ENCODE measurements at places on chromosomes 4 and X.

DNA sequence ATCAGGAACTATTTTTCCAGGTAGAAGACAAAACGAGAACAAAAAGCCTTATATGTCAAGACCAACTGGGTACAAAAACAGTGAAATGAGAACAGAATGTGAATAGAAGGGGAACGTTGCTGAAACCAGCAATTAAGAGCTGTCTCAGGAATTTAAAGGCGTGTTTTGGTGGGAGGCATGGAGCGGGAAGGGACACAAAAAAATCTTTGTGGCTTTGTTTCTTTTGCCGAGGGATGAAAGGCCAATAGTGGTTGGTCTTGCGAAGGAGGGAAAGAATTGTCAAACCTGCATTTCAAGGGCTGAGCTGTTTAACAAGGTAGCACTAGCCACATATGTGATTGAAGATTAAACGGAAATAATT, 103.8 kb downstream of the USP46 start:
- no peak for DNase-seq

GRCh38 chrX:129818123-129818522, 25.6 kb downstream of the ZDHHC9 start:
- no peak for DNase-seq

GRCh38 chrX:4572691-4573090, 859.2 kb upstream of the PRKX start:
- DNase-seq, result no peak

DNA sequence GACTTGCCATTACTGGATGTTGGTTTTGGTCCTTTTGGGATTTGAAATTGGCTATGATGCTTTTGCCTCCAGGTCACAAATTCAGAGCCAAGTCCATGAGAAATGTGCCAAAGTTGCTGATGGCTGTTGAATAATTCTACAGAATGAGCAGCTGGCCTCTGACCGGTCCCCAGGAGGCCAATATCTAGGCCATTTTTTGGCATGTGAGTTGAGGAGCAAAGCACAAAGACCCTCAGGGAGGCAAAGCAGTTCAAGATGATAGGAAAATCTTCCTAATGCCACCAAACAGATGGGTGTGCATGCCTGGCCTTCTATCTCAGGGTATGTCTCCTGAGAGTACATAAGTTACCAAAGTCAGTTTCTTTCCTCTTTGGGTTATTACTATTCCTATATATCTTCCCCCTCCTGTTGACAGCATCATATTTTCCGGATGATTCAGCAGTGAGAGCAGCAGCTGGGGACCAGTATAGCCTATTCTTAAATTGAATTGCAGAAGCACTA, 44.4 kb downstream of the SEL1L3 start:
- DNase-seq, result no peak

DNA sequence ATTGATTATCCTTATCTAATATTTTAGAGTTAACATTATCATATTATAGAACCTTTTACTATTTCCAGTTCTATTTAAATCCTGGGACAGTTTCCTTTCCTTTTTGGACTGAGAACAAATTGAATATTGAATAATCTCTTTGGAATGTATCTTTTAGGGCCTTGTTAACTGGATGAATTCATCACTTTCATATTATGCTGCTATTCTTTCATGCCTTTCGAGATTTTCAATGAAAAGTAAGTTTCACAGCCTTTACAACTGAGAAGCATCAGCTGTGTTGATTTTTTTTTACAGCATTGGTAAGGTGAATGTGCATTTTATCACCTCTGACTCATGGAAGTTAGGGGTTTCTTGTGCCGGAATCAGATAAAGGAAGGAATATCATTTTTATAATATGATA, 39.6 kb downstream of the PDLIM5 start:
- DNase-seq, result no peak

GRCh38 chr4:53119680-53120079, 246.2 kb downstream of the SCFD2 start:
- DNase-seq, result no peak

DNA sequence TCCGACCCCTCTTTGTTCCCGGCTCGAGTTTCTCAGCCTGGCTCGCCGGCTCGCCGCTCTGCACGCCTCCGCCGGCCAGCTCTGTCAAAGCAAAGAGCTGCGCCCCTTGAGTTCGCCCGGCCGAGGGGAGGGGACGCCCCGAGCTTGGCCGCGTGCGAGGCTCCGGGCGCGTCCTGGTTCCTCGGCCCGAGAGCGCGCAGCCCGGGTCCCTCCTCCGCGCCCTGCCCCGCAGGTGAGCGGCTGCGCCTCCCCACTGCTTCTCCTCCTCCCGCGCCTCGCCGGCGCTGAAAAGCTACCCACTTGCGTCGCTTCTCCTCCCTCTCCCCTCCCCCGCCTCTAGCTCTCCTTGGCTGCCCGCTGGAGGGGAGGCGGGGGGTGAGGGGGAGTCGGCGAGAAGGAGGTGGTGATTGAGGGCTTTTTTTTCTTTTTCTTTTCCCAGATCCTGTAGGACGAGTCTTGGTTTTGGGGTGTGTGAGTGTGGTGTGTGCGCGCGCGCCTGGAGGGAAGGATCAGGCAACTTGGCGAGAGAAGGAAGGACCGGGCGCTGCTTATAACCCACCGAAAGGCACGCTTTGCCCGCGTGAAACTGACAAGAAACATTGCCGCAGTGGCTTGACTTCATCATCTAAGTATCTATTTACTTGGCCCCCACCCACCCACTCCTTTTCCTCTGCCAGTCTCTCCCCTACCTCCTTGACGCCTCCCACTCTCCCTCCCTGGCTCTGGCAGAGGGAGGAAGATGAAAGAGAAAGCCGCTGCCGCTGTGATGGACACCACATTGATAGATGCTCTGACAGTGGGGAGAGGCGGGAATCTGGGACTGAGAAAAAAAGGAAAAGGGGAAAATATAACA, at the start of gene LEF1:
LEF1 (minus strand) TSS at position 262 of the 853 bp plus-strand sequence. CDS start 1,165 bp downstream, outside the sequence.
- DNase-seq, result no peak

- no peak for DNase-seq
Observed at GRCh38 chr4:182385897-182386296, 142.7 kb downstream of the TENM3 start.

DNA sequence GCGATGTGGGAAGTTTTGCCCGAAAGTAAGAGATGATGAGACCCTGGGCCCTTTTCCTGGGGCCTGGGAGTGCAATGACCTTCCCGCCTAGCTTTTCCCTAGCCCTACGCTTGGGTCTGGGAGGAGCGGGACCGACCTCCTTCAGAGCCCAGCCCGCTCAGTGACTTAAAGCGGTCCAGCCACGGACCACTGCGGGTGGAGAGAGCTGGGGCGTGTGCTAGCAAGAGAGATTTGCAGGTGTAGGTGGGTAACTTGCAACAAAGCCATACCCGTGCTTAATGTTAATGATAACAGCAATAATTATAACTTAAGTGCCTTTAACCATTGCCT, 503 bp upstream of the PDE5A start:
- no peak for DNase-seq

DNA sequence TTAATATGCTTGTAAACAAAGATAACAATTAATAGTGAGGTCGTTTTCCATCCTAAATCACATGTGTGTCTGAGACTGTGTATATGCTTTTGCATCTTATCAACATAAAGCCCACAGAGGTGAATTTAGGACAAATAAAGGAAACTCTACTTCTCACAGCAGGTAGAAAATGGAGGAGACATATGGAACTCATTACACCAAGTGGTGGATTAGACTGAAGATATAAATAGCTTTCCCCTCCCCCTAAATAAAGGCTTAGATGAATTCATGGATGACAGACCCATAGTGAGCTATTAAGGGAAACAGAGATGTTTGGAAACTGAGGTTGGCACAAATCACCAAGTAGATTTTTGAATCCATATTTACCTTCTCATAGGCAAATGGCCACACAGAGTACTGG, 79.7 kb downstream of the GRIA3 start:
- DNase-seq, result no peak

DNA sequence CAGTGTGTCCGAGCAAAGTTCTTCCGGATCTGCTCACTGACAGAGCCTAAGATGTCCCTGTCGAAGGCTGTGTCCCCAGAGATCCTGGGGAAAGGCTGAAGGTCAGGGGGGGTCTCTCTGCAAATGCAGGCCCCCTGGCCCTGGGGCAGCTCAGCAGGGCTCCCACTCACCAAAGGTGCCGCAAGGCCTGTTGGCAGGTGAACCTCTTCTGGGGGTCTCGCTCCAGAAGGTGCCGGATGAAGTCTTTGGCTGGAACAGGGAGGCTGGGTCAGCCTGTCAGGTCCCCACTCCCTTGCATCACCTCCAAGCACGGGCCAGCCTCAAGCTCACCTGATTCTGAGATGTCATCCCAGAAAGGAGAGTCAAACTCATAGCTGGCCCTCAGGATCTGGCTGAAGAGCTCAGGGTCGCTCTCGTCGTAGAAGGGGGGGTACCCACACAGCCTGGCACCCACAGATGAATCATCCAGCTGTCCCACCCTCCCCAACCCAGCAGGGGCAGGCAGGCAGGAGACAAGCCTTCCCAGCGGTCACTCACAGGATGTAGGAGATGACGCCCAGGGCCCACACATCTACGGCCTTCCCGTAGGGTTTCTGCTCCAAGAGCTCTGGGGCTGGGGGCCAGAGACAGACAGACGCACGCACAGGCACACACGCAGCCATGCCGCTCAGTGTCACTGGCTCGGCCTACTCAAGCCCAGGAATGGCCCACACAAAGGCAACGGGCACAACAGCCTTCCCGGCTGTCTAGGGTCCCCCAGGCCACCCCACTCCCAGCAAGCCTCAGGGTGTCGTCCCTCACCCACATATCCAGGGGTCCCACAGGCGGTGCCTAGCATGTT, 2.6 kb downstream of the PNCK start:
- DNase-seq, result no peak

DNA sequence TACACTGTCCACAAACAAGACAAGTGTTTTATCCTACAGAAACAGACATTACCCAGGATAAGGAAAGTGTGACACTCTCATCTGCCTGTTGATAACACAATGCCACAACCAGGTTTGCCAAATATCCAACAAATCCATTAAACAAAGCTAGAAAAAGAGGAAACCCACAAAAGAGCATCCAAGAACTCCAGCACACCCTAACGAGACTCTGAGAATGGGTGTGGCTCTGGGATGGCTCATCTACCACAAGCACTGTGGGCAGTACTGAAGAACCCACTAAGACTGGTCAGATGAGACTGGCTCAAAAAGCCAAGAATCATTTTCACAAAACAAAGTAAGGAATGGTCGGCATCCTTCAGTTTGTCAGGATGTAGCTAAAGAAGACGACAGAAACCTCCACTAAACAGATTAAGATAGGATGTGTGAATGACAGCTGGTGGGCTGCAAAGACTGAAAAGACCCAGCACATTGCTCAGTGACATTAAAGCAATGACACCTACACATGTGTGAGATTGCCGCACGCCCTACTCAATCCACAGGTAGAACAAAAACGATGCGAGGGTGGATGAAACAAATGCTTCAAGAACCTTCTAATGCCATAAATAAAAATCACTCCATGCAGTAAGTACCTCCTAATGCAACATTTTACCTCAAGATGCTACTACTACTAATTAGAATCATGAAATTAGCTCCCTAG, 14.7 kb downstream of the ATP8A1 start:
- DNase-seq, result peak; percentile 19

DNA sequence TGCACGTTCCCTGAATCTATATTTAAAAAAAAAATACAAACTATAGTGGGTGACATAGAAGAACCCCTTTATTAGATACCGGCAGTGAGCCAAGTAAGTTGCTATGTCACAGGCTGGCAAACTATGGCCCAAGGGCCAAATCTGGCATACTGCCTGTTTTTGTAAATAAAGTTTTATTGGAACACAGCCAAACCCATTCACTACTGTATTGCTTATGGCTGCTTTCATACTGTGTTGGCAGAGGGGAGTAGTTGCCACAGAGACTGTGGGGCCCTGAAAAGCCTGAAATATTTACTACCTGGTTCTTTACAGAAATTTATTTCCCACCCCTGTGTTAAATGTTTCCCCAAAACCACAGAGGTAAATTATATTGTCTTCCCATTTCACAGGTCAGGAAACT, 71.2 kb upstream of the EGFL6 start:
- DNase-seq, result no peak

GRCh38 chr4:99356992-99357391, 4.4 kb upstream of the ADH1C start:
- DNase-seq, result no peak

DNA sequence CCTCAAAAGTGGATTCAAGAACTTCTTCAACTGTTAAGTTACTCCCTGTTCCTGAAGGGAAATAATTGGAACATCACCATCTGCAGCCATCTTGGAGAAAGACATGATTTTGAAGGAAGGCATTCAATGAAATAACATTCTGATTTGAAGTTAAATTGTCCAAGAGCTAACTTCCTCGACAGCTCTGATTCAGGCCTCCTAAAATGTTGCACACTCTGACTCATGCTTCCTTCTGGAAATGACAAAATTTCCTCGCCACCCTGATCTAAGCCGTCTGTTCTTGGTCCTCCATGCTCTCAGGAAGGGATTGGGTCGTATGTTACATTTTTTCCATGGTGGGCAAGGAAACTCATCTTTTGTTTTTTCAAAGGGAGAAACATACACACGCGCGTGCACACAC, 496.9 kb upstream of the DIPK2B start:
- peak; percentile 44 for DNase-seq

GRCh38 chr4:173013232-173013930, 155.2 kb upstream of the GALNT7 start:
- DNase-seq, result peak; percentile 59

- no peak for DNase-seq
Observed at GRCh38 chr4:87035881-87036509, 101.2 kb downstream of the AFF1 start.

DNA sequence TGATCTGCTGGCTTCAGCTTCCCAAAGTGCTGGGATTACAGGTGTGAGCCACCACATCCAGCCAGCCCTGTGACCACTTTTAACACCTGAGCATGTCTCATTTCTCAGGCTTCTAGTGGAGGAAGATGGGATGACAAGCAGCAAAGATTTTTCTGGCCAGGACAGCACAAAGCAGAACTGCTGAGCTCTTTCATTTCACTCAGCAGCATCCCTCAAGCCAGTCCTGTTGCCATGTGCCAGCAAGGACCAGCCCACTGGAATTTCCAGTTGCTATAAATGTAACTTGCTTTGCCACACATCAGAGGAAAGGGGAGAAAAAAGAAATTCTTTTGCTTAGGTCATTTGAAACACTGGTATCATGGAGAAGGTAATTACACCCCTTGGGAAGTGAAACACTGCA, 75.9 kb downstream of the SLC9A7 start:
- peak; percentile 30 for DNase-seq

DNA sequence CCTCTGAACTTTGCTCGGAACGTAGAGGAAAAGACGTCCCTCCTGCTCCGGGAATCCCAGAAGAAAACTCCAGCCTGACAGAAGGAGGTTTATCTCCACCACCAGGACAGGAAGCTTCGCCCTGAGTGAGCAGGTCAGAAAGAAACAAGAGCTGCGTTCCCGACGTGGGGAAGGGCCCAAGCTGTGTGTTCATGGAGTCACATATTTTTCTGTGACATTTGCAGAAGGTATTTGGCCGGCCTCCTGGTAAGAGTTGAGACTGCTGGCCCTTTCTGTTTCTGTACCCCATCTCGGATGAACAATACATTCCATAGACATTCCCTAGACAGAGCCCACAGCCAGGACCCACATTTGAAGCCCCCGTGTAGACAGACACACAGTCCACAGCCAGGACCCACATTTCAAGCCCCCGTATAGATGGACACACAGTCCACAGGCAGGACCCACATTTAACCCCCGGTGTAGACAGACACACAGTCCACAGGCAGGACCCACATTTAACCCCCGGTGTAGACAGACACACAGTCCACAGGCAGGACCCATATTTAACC, 230.8 kb downstream of the SHOX start:
- no peak for DNase-seq

Measured in suppressor macrophage (primary cell).